ENCODE measurements at places on chromosomes 5 and 9.

DNA sequence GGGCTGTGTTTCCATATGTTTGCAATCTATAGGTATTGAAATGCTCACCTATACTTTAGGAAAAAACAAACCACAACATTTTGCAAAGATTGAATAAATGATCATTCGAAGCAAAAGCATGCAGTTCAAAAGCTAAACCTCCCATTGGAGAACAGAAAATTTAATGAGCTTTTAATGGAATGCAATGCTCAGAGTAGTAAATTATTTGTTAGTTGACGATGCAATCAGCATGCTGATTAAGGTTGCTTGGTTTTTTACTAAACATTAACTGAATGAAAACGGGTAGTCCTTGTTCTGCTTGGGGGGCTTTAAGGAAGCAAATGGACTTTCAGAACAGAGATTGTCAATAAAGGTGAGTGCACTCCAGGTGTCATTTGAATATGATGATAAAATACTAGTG lies 123.3 kb upstream of the TMEM161B start:
- H3K4me3 ChIP-seq = no peak overlapping the region
- H3K27ac ChIP-seq = no peak overlapping the region
- H3K36me3 ChIP-seq = no peaks in the 10 kb centered on the region

GRCh38 chr5:168447808-168448207 lies 38.5 kb upstream of the RARS1 start:
- no peak overlapping the region for H3K27ac ChIP-seq
- peaks cover 10% of the 10 kb centered on the region for H3K4me1 ChIP-seq
- no peaks in the 10 kb centered on the region for H3K27me3 ChIP-seq
- DNase-seq = no peak

GRCh38 chr9:126159430-126160060 lies 167.1 kb upstream of the MVB12B start:
- H3K4me1 ChIP-seq = no peaks in the 10 kb centered on the region
- no peak overlapping the region for H3K4me3 ChIP-seq
- DNase-seq = no peak

- peaks cover 43% of the 10 kb centered on the region for H3K27me3 ChIP-seq
- no peaks in the 10 kb centered on the region for H3K36me3 ChIP-seq
- H3K4me3 ChIP-seq = no peak overlapping the region
- H3K27ac ChIP-seq = no peak overlapping the region
- no peak for DNase-seq
- peaks cover 20% of the 10 kb centered on the region for H3K4me1 ChIP-seq
These were observed 4.7 kb upstream of the FIBCD1 start for GRCh38 chr9:130943777-130944176.

- no peak for DNase-seq
- no peaks in the 10 kb centered on the region for H3K36me3 ChIP-seq
- peaks cover 47% of the 10 kb centered on the region for H3K27me3 ChIP-seq
These were observed 425 bp upstream of the EGFL7 start for GRCh38 chr9:136662326-136662655.

DNA sequence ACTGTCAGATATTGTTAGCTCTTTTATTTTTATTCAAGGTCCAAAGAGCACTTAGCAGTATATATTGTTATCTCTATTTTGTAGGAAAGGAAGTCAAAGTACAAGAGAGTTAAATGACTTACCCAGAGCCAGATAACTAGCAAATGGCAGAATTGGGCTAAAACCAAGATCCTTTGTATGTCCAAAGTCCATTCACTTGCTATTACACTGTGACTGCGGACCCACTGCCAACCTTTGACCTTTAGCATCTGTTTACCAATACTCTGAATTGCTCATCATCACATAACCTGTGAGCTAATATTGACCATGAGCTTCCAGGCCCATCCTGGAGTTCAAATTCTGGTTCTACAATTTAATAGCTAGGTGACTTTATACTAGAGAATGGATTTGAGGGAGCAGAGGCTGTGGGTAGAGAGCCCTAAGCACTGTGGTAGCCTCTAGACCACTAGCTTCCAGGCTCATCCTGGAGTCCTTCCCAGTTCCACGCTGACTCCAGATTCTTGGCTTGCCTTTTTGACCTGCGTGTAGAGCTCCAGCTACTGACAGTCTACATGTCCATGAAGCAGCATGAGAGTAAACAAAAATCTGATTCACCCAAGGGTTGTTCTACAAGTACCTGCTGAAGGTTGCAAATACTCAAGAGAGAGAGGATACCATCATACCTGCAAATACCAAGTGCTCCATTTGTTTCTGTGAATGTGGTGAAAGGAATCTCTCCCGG lies 424.0 kb downstream of the SH3GL2 start:
- no peak overlapping the region for H3K27ac ChIP-seq
- no peaks in the 10 kb centered on the region for H3K36me3 ChIP-seq
- H3K4me3 ChIP-seq = no peak overlapping the region
- no peaks in the 10 kb centered on the region for H3K27me3 ChIP-seq
- no peaks in the 10 kb centered on the region for H3K4me1 ChIP-seq

Measured in keratinocyte (primary cell).